CD4-positive, alpha-beta memory T cell (primary cell): ENCODE measurements at places on chromosomes 12 and 14.

DNA sequence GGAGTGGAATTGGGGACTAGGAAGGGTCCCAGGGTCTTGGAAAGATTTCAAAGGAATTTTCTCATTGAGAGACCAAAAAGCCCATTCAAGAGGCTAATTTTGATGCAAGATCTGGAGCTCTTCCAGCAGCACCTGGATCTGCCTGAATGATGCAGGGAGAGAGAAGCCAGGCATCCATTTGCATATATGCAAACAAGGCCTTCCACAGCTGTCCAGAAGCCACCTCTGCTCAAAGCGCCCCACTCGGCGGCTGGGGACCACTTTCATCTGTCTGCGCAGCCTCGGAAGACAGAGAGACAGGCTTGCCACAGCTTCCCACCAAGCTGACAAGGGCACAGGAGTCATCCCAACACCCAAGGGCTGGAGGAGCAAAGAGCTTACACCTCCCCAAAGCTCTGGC, 295.6 kb downstream of the DPF3 start:
- no peaks in the 10 kb centered on the region for H3K27me3 ChIP-seq
- H3K36me3 ChIP-seq: no peaks in the 10 kb centered on the region
- no peak for DNase-seq
- no peak overlapping the region for H3K27ac ChIP-seq
- H3K4me3 ChIP-seq: no peak overlapping the region

- no peak overlapping the region for H3K4me3 ChIP-seq
- H3K27me3 ChIP-seq: no peaks in the 10 kb centered on the region
- no peak overlapping the region for H3K27ac ChIP-seq
- no peaks in the 10 kb centered on the region for H3K4me1 ChIP-seq
- no peak for DNase-seq
- H3K36me3 ChIP-seq: no peaks in the 10 kb centered on the region
Measured at GRCh38 chr12:104825408-104825807, 132.7 kb downstream of the SLC41A2 start.

- DNase-seq: no peak
- H3K4me3 ChIP-seq: no peak overlapping the region
- H3K27ac ChIP-seq: no peak overlapping the region
- no peaks in the 10 kb centered on the region for H3K27me3 ChIP-seq
- H3K4me1 ChIP-seq: no peaks in the 10 kb centered on the region
Measured at GRCh38 chr14:66923251-66923650, 266.0 kb upstream of the GARIN2 start.

DNA sequence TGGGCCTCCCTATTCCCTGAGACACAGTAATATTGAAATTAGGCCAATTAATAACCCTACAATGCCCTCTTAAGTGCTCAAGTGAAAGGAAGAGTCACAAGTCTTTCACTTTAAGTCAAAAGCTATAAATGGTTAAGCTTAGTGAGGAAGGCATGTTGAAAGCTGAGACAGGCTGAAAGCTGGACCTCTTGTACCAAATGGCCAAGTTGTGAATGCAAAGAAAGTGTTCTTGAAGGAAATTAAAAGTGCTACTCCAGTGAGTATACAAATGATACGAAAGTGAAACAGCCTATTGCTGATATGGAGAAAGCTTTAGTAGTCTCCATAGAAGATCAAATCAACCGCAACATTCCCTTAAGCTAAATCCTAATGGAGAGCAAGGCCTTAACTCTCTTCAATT, 140.8 kb downstream of the PTCSC3 start:
- no peak overlapping the region for H3K27ac ChIP-seq
- H3K27me3 ChIP-seq: no peaks in the 10 kb centered on the region
- no peaks in the 10 kb centered on the region for H3K4me1 ChIP-seq
- H3K4me3 ChIP-seq: no peak overlapping the region
- no peaks in the 10 kb centered on the region for H3K36me3 ChIP-seq

- H3K36me3 ChIP-seq: peaks cover 90% of the 10 kb centered on the region
- no peaks in the 10 kb centered on the region for H3K4me1 ChIP-seq
- DNase-seq: no peak
- no peak overlapping the region for H3K4me3 ChIP-seq
Measured at GRCh38 chr12:56601503-56601902, 28.6 kb downstream of the BAZ2A start.

DNA sequence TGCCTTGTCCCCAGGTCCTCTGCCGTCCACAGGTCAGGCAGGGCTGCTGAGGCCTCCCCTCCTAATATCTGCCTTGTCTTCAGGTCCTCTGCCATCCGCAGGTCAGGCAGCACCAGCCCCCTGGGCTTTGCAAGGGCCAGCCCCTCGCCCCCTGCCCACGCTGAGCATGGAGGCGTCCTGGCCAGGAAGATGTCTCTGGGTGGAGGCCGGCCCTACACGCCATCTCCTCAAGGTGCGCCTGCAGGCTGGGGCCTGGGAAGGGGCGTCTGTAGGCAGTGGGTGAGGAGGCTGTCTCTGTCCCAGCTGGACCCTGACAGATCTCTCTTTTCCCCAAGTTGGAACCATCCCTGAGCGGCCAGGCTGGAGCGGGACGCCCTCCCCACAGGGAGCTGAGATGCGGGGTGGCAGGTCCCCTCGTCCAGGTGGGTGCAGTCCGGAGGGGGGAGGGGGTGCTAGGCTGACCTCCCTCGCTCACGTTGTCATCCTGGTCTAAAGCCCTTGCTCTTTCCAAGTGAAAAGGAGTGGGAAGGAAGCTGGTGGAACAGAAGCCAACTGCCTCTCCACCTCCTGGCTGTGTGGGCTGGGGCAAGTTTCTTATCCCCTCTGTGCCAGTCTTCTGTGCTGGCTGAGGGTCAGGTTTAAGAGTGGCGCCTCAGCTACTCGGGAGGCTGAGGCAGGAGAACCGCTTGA, 13.9 kb upstream of the PUS1 start:
- no peak overlapping the region for H3K4me3 ChIP-seq
- H3K27me3 ChIP-seq: no peaks in the 10 kb centered on the region
- H3K36me3 ChIP-seq: peaks cover 34% of the 10 kb centered on the region
- no peak for DNase-seq
- no peaks in the 10 kb centered on the region for H3K4me1 ChIP-seq

GRCh38 chr14:90253826-90254225, 2.5 kb upstream of the PSMC1 start:
- no peaks in the 10 kb centered on the region for H3K27me3 ChIP-seq
- no peak for DNase-seq
- no peak overlapping the region for H3K27ac ChIP-seq
- H3K4me1 ChIP-seq: peaks cover 23% of the 10 kb centered on the region

GRCh38 chr12:114092981-114093380, 126.9 kb upstream of the RBM19 start:
- H3K4me3 ChIP-seq: no peak overlapping the region
- no peak overlapping the region for H3K27ac ChIP-seq
- H3K4me1 ChIP-seq: no peaks in the 10 kb centered on the region
- H3K27me3 ChIP-seq: no peaks in the 10 kb centered on the region

GRCh38 chr12:16329594-16329993, 17.9 kb upstream of the MGST1 start:
- no peaks in the 10 kb centered on the region for H3K36me3 ChIP-seq
- H3K27ac ChIP-seq: no peak overlapping the region
- DNase-seq: no peak

- no peaks in the 10 kb centered on the region for H3K27me3 ChIP-seq
- H3K27ac ChIP-seq: no peak overlapping the region
- H3K4me3 ChIP-seq: no peak overlapping the region
- H3K4me1 ChIP-seq: no peaks in the 10 kb centered on the region
- DNase-seq: no peak
Measured at GRCh38 chr12:100826323-100826722, 31.7 kb downstream of the ANO4 start.

- no peak overlapping the region for H3K27ac ChIP-seq
- H3K4me3 ChIP-seq: no peak overlapping the region
- H3K36me3 ChIP-seq: no peaks in the 10 kb centered on the region
- DNase-seq: no peak
- H3K4me1 ChIP-seq: no peaks in the 10 kb centered on the region
- no peaks in the 10 kb centered on the region for H3K27me3 ChIP-seq
Measured at GRCh38 chr14:101063121-101063520, 159.6 kb upstream of the RTL1 start.

DNA sequence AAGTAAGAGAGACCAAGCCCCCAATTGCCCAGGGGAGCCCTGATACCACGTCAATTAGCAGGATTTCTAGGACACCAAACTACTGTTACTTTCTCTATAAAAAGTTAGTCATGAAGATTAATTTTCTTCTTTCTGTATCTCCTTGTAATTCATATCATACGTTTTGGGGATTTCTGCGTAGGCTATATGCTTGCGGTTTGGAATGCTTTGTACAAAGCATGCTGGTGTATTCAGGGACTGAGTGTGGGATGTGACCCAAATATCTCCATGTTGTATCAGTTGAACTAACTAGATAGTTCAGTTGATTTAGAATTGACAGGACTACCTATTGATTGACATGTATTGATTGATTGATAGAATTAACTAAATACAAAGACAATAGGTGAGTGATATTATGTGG, 7.7 kb downstream of the GPR33 start:
- H3K27ac ChIP-seq: no peak overlapping the region
- H3K27me3 ChIP-seq: no peaks in the 10 kb centered on the region
- no peak for DNase-seq
- no peak overlapping the region for H3K4me3 ChIP-seq
- no peaks in the 10 kb centered on the region for H3K4me1 ChIP-seq

GRCh38 chr12:102990419-102990818, 32.9 kb downstream of the ASCL1 start:
- no peak overlapping the region for H3K4me3 ChIP-seq
- H3K27me3 ChIP-seq: no peaks in the 10 kb centered on the region
- H3K27ac ChIP-seq: no peak overlapping the region
- no peaks in the 10 kb centered on the region for H3K36me3 ChIP-seq

DNA sequence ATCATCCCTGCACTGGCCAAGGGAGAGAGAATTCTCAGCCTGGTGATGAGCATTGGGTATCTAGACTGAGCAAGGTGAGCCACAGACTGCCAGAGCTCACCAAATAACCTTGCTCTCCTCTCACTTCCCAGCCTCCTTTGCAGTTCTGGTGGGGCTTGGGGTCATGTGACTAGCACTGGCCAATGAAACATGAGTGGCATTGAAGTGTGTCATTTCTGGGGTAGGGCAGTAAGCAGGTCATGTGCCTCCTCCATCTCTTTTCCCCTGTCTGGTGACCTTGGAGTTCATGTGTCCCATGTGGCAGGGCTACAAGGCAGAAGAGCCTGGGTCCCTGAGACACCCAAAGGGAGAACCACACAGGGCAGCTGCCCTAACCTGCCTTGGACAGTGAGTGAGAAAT, 3.6 kb upstream of the KRT72 start:
- no peak overlapping the region for H3K27ac ChIP-seq
- peaks cover 43% of the 10 kb centered on the region for H3K4me1 ChIP-seq
- DNase-seq: no peak
- H3K27me3 ChIP-seq: no peaks in the 10 kb centered on the region

DNA sequence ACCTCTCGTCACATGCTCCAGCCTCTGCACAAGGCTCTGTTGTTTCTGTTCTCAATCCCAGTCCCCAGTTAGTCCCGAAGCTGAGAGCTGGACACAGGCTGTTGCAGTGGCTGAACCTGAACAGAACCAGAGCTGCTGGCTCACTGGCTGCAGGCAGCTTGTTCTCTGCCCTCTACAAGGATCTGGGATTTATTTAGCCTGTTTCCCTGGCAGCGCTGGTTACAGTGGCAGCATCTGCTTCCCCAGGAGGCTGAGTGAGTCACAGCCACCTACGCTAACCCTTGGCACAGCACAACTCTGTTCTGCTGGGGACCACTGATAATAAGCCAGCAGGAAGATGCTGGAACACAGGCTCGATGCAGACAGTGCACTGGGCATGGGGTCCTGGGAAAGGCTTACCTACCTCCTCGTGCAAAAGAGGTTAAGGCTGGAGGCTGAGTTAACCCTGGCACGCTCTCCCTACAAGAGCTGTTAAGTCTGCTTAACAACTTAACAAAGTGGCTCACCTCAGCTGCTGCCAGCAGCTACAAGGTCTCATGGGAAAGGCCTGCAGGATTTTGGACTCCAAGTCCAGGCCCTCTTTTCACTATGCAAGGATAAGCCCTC, 299.6 kb downstream of the PCNX1 start:
- no peaks in the 10 kb centered on the region for H3K27me3 ChIP-seq
- no peak overlapping the region for H3K4me3 ChIP-seq
- no peaks in the 10 kb centered on the region for H3K36me3 ChIP-seq
- H3K27ac ChIP-seq: no peak overlapping the region

GRCh38 chr12:93982771-93983315, 165.5 kb upstream of the PLXNC1 start:
- no peaks in the 10 kb centered on the region for H3K4me1 ChIP-seq
- H3K36me3 ChIP-seq: no peaks in the 10 kb centered on the region
- H3K27me3 ChIP-seq: no peaks in the 10 kb centered on the region

DNA sequence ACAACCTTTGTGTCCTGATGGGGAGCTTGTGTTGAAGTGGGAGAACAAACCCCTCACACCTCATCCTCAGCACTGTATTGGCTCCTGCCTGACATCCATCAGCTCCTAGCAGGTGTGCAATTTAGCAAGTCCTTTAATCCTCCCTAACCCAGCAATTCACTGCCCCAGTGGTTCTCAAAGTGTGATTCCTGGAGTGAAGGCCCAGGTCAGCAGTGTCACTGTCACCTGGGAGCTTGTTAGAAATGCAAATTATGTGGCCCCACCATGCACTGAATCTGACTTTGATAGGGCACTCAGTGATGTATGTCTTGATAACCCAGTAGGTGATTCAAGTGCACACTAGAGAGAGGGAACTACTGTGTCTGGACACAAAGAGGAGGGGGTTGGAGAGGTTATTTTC, 133.6 kb downstream of the FGD4 start:
- no peak for DNase-seq
- H3K27ac ChIP-seq: no peak overlapping the region
- no peaks in the 10 kb centered on the region for H3K4me1 ChIP-seq
- no peaks in the 10 kb centered on the region for H3K27me3 ChIP-seq
- H3K4me3 ChIP-seq: no peak overlapping the region

- H3K4me3 ChIP-seq: no peak overlapping the region
- H3K4me1 ChIP-seq: peaks cover 49% of the 10 kb centered on the region
- peak overlapping the region; percentile 57 for H3K27ac ChIP-seq
- no peaks in the 10 kb centered on the region for H3K27me3 ChIP-seq
Measured at GRCh38 chr12:7991535-7991934, 41.0 kb upstream of the FOXJ2 start.

- H3K36me3 ChIP-seq: no peaks in the 10 kb centered on the region
- H3K4me1 ChIP-seq: no peaks in the 10 kb centered on the region
- no peak overlapping the region for H3K27ac ChIP-seq
- no peak overlapping the region for H3K4me3 ChIP-seq
- H3K27me3 ChIP-seq: no peaks in the 10 kb centered on the region
- no peak for DNase-seq
Measured at GRCh38 chr14:93456356-93456755, 25.6 kb downstream of the UNC79 start.

GRCh38 chr12:107386569-107386968, 293.2 kb upstream of the CRY1 start:
- DNase-seq: no peak
- H3K4me3 ChIP-seq: no peak overlapping the region
- no peaks in the 10 kb centered on the region for H3K27me3 ChIP-seq
- no peak overlapping the region for H3K27ac ChIP-seq
- H3K4me1 ChIP-seq: peaks cover 27% of the 10 kb centered on the region
